ENCODE measurements at places on chromosomes 12 and 14.

DNA sequence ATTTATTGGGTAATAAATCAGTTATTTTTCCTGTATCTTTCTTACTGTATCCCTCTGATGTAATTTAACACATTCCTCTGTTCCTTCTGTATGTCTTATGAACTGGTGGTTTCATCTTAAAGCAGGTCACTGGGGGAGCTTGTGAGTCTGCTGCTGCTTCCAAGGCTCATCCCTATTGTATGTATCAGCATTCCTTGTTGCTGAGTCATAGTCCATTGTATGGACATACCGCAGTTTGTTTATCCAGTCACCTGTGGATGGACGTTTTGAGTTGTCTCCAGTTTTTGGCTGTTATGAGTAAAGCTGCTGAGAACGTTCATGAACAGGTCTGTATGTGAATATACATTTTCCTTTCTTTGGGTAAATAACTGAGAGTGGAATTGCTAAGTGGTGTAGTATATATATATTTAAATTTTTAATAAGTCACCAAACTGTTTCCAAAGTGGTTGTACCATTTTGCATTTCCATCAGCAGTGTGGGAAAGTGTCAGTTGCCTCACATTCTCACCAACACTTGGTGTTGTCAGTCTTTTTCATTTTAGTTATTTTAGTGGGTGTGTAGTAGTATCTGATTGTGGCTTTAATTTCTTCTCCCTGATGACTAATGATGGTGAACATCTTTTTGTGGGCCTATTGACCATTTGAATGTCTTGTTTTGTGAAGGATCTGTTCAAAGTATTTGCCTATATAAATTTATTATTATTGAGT is 82.7 kb downstream of the BEGAIN start:
- no peak for DNase-seq

DNA sequence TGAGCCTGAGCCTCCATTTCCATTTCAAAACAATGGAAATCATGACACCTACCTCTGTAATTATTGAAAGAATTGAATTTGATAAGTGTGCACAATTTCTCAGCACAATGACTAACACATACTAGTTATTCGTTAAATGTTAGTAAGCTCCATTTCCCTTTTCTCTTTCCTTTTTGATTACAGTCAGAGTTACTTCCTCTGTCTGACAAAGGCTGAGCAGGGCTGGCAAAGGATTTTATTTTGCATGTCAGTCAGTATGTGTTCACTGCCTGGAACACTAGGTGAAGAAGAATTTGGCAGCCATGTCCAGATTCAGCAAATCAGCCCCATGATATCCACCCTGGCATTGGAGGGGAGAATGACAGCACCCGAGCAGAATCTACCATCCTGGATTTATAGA is 12.2 kb upstream of the RHOJ start:
- no peak for DNase-seq

- no peak for DNase-seq
These were observed 831.0 kb downstream of the C12orf50 start for GRCh38 chr12:87198181-87198580.

- DNase-seq, result no peak
These were observed 129.4 kb downstream of the KICS2 start for GRCh38 chr12:64092507-64093196.

GRCh38 chr12:54882079-54882478 is 27.8 kb downstream of the MUCL1 start:
- DNase-seq, result no peak
